Testis (tissue), 5 donors: ENCODE measurements at places on chromosomes 13 and 19.

DNA sequence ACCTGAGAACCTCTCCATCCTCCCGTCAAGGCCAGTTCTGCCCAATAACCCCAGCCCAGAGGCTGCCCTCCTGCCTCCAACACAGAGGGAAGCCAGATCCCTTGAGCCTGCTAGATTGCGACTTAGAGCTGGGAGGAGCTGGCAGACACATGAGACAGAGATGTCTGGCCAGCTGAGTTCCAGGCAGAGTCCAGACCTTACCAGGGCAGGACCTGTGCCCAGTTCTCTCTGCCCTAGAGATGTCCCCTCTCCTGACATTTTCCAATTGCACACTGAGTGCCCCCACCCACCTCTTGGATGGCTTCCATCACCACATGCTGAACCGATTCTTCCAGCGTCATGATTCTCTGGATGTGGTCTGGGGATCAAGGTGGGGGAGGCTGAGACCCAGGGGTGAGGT is 3.0 kb downstream of the HOOK2 start:
- no peak overlapping the region for H3K27ac ChIP-seq
- H3K27me3 ChIP-seq, result no peaks in the 10 kb centered on the region
- no peaks in the 10 kb centered on the region for H3K36me3 ChIP-seq

DNA sequence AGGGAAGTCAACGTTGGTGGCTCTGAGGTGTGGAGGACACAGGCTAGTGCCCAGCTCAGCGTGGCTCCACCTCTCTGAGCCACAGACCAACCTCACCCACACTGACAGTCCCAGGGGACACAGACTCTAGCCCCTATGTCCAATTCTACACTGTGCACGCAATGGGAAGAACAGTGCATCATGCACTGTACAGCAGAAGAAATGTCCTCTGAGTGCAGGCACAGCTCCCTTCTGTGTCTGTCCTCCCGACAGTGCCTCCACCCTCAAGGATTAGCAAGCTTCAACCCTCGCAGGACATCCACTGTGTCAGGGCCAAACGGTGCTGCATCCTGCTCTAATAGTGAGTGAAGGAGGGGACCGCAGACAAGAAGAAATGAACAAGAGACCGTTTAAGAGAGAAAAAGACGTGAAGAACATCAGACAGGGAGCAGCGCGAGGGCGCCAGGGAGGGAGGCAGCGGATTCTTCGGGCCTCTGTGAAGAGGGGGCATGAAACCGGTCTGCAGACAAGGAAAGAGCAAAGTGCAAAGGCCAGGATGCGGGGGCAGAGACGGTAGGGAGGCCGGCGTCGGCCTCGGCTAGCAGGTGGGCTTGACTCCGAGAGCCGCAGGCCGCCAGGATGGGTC is 681 bp downstream of the ZNF837 start:
- H3K27ac ChIP-seq, result peak overlapping the region; percentile 83
- H3K4me1 ChIP-seq, result peaks cover 12% of the 10 kb centered on the region
- DNase-seq, result no peak
- no peaks in the 10 kb centered on the region for H3K36me3 ChIP-seq

- no peak for DNase-seq
- no peak overlapping the region for H3K4me3 ChIP-seq
- H3K27me3 ChIP-seq, result no peaks in the 10 kb centered on the region
Observed at GRCh38 chr19:13803038-13803437, 7.8 kb downstream of the ZSWIM4 start.

- H3K4me3 ChIP-seq, result no peak overlapping the region
- H3K27me3 ChIP-seq, result no peaks in the 10 kb centered on the region
- H3K36me3 ChIP-seq, result no peaks in the 10 kb centered on the region
- no peak overlapping the region for H3K27ac ChIP-seq
- no peak for DNase-seq
- no peaks in the 10 kb centered on the region for H3K4me1 ChIP-seq
Observed at GRCh38 chr13:38366954-38367645, 17.4 kb downstream of the UFM1 start.

DNA sequence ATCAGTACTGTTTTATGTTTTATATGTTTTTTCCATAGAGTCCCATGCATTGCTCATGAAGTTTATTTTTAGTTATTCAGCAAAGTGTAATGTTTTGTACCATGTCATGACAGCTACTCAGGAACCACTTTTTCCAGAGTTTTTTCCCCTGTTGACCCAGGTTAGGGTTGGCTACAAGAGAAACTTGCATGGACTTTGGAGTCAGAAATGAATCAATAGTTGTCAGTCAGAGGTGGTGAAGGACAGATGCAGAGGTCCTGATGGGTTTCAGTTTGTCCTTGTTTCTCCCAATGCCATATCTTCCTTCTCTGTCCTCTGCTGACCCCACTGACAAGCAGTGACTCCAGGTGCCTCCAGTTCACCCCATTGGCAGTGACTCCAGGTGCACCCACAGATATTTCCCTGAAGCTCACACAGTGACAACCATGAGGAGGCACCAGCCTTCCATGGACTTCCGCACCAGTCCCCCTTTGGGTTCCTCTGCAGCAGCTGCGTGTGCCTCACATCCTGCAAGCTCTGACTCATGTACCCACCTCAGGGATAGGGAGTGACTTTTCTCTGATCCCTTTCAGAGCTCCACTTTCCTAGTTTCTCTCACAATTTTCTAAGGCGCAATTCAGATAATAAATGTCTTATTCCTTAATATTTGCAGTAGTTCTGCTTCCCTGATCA is 92.1 kb downstream of the AKAP11 start:
- no peaks in the 10 kb centered on the region for H3K27me3 ChIP-seq
- no peaks in the 10 kb centered on the region for H3K4me1 ChIP-seq
- no peaks in the 10 kb centered on the region for H3K36me3 ChIP-seq
- no peak overlapping the region for H3K27ac ChIP-seq
- no peak overlapping the region for H3K4me3 ChIP-seq

DNA sequence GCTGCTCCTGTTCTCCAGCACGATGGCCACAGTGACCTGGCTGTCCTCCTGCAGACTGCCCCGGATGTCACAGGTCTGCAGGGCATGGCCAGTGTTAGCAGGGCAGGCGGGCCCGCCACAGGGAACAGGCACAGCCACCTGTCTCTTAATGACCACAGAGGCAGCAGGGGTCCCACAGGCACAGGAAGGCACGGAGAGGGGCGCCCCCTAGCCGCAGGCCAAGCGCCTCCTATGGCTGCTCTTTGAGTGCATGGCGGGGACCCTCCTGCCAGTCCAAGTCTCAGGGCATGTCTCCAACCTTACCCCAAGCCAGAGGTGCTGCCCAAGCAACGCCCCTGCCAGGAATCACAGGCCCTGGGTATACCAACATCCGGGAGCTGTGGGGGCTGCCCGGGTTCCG is 14.1 kb downstream of the IZUMO4 start:
- H3K4me1 ChIP-seq, result no peaks in the 10 kb centered on the region
- H3K4me3 ChIP-seq, result no peak overlapping the region
- no peaks in the 10 kb centered on the region for H3K27me3 ChIP-seq
- H3K27ac ChIP-seq, result no peak overlapping the region
- H3K36me3 ChIP-seq, result no peaks in the 10 kb centered on the region

DNA sequence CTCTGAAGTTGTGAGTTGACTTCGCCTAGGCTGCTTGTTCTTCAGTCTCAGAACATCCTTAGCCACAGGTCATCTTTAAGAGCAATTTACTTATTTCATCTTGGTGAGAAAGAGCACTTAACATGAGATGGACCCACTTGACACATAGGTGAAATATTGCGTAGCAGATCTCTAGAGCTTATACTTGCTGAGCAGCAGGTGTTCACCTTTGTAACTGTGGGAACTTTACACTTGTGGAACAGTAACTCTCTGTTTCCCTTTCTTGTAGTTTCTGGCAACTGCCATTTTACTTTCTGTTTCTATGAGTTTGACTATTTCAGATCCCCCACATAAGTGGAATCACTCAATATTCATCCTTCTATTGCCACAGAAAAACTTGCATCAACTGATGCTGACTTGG is 95.7 kb downstream of the SLC10A2 start:
- no peak overlapping the region for H3K27ac ChIP-seq
- DNase-seq, result no peak
- H3K27me3 ChIP-seq, result no peaks in the 10 kb centered on the region
- no peak overlapping the region for H3K4me3 ChIP-seq
- no peaks in the 10 kb centered on the region for H3K36me3 ChIP-seq

DNA sequence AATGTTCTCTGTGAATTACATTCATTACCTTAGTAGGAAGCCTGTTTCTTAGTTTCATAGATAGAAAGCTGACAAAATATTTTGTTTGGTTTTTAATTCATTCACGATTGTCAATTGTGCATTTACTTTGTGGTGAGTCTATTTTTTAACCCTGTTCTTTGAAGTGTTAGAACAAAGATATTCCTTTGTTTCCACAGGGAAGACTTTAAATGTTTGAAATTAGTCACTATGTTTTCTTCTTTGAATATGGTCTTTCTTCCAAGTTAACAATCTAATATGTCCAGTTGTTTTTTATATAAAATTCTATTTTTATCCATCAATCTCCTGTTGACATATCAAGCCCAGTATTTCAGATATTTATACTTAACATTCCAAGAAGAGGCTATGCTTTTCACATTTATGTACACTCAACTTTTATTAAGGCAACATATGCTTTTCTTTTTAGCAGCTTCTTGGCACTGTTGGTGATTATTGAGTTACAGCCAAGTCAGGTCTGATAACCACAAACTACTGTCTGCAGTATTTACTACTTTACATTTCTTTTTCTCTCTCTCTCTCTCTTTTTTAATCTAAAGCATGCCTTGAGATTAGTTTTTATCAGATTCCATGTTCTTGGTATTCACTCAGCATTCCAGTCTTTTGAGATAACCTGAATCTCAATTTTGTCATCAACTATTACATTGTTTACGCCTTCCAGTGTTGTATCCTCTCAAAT is 812.8 kb upstream of the SLC10A2 start:
- H3K36me3 ChIP-seq, result no peaks in the 10 kb centered on the region
- no peak for DNase-seq
- no peaks in the 10 kb centered on the region for H3K4me1 ChIP-seq
- no peak overlapping the region for H3K27ac ChIP-seq
- no peak overlapping the region for H3K4me3 ChIP-seq

DNA sequence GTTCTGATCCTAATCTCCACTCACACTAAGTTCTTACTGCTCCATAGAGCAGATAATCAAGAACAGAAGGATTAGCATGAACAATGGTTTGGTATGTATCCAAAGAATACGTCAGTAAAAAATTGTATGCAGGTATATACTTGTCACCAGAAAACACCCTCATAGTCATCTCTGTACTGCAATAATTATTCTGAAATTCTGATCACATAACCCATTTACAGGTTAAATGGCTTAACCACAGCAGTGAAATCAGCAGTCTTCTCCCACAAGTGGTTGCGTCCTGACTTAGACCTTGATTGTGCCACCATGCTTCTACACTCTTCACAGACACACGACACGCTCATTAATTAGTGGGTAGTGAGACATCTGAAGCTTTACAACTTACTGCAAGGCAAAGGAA is 50.9 kb downstream of the LNX2 start:
- DNase-seq, result no peak
- H3K27ac ChIP-seq, result no peak overlapping the region
- no peaks in the 10 kb centered on the region for H3K27me3 ChIP-seq

DNA sequence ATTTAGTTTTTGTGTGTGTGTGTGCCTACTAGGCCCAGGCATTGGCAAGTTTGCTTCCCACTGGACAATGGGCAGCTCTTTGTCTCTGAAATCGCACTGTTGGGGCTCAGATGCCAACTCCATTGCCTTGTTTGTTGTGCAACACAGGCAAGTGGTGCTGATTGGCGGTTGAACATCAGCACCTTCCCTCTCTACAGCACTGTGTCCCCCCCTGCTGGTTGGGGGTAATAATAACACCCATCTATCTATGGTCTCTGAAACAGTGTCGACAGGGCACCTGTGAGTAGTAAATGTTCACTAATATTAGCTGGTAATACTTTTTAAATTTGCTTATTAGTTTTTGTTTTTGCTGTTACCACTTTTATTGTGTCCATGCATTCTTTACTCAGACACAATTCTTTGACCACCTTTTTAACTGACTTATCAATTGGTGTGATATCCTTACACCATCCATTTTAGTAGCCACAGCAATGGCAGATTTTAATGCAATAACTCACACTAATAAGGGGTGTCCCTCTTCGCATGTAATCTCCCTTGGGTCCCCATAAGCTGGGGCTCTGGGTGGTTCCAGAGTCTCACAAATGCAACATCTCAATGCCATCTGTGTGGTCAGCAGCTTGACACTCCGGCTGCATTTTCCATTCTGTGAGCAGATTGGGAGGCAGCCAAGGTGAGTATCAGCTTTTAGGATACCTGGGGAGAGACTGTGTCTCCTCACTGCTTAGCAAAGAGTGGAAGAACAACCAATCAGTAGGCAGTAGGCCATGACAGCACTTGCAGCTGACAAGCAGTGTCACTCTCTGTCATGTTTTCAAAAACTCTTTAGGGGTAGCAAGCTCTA is 47.7 kb upstream of the UQCRFS1 start:
- no peak overlapping the region for H3K27ac ChIP-seq
- H3K27me3 ChIP-seq, result no peaks in the 10 kb centered on the region
- H3K4me1 ChIP-seq, result no peaks in the 10 kb centered on the region
- DNase-seq, result peak; percentile 60
- no peaks in the 10 kb centered on the region for H3K36me3 ChIP-seq

GRCh38 chr13:113220141-113220598 is 10.8 kb downstream of the CUL4A start:
- H3K27me3 ChIP-seq, result no peaks in the 10 kb centered on the region
- no peaks in the 10 kb centered on the region for H3K4me1 ChIP-seq
- no peak overlapping the region for H3K27ac ChIP-seq

DNA sequence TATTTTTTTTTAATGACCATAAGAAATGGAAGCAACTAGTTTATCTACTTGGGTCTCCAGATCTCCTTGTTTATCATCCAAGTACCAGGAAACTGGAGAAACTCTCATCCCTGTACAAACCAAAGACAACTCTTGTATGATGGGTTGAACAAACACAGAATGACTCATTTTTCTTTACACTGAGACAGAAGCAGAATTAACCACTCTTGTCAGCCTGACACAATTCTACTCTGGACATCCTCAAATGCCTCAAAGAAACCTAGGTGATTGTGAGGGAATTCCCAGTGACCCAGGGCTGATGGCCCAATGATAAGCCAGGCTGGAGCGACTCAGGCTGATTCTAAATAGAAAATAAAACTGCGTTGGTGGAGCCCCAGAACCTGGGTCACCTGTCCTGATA is 151.5 kb downstream of the ZNF737 start:
- H3K36me3 ChIP-seq, result no peaks in the 10 kb centered on the region
- no peak overlapping the region for H3K27ac ChIP-seq
- no peaks in the 10 kb centered on the region for H3K27me3 ChIP-seq
- no peak overlapping the region for H3K4me3 ChIP-seq
- DNase-seq, result no peak

GRCh38 chr13:101292711-101293110 is 123.6 kb downstream of the NALCN start:
- no peak for DNase-seq
- H3K27me3 ChIP-seq, result no peaks in the 10 kb centered on the region
- no peak overlapping the region for H3K4me3 ChIP-seq
- H3K36me3 ChIP-seq, result no peaks in the 10 kb centered on the region
- no peaks in the 10 kb centered on the region for H3K4me1 ChIP-seq
